ENCODE measurements at places on chromosomes 2 and 18.

DNA sequence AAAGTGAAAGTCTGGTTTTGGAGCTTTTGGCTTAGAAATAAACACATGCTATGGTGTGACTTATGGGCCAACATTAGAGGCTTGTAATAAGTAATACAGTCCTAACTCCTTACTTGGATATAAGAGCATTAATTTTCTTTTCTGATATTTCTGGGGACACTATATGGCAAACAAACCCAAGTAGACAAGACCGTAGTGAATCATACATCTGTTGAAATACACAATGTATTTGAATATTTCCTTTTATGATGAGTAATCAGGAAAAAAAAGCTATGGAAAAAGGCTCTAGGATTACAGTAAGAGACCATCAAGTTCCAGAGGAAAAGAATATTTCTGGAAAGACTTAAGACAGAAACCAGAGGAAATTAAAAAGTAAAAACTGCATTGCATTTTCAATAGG lies 146.0 kb upstream of the CYP26B1 start:
- no peak for DNase-seq

- DNase-seq = no peak
Measured at GRCh38 chr2:214005337-214005736, 405.5 kb upstream of the VWC2L start.

- no peak for DNase-seq
Measured at GRCh38 chr18:77505499-77505898, 255.9 kb downstream of the GALR1 start.

DNA sequence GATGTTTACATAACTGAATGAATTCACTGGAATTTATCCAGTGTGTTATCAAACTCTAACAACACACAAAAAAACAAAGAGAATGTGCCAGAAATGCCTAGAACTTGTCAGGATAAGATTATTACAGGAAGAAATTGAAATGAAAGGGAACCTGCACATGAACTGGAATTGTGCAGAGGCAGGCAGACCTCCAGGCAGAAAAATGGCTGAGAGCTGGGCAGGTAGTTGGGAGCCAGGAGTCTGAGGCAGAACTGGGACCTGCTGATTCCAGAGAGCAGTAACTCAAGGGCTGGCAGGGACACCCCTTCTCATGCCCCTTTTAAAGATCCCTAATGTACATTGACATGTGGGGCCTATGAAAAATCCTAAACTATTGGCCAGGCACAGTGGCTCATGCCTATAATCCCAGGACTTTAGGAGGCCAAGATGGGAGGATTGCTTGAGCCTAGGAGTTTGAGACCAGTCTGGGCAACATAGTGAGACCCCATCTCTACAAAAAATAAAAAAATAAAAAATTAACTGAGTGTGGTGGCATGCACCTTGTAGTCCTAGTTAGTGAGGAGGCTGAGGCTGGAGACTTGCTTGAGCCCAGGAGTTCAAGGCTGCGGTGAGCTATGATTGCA lies 674 bp upstream of the SP110 start:
- no peak for DNase-seq

- DNase-seq = no peak
Measured at GRCh38 chr2:164763431-164763830, 78.2 kb downstream of the COBLL1 start.

DNA sequence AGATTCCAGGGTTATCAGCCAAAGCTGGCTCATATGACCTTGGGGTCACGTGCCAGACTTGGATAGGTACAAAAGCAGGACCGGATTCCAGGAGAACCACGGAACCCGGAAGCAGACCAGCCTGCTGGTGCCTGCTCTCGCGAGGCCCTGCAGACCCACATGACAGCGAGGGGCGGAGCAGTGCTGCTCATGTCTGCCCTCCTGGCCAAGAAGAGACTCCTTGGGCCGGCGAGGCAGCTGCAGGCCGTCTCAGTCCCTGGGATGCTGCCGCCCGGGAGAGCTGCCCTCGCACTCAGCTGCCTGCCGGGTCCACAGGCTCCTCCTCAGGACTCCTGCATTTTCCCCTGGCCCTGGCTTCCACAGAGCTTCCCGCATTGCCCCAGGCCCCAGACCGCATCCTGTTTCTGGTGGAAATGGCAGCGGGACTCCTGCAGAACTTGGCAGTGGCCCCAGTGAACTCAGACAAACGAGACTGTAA lies 739.5 kb downstream of the SOCS6 start:
- DNase-seq = peak; percentile 69

- no peak for DNase-seq
Measured at GRCh38 chr2:101140978-101141655, 10.1 kb downstream of the TBC1D8 start.

DNA sequence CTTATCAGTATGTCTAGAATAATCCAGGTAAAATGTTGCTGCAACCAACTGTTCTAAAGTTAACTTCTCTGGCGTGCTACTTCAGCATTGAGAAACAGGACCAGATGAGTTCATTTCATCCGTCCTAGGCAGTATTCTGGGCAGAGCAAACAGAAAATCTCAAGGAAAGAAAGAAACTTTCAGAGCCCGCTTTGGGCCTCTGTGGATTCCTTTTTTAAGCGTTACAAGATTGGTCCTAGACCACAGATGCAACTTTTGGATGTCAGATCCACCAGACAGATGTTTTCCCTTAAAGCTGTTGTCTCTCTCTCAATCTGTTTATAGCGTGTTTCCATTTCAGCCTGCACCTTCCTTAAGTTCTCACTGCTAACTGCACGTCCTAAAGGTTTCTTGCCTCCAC lies 75.0 kb downstream of the BCL2 start:
- no peak for DNase-seq

DNA sequence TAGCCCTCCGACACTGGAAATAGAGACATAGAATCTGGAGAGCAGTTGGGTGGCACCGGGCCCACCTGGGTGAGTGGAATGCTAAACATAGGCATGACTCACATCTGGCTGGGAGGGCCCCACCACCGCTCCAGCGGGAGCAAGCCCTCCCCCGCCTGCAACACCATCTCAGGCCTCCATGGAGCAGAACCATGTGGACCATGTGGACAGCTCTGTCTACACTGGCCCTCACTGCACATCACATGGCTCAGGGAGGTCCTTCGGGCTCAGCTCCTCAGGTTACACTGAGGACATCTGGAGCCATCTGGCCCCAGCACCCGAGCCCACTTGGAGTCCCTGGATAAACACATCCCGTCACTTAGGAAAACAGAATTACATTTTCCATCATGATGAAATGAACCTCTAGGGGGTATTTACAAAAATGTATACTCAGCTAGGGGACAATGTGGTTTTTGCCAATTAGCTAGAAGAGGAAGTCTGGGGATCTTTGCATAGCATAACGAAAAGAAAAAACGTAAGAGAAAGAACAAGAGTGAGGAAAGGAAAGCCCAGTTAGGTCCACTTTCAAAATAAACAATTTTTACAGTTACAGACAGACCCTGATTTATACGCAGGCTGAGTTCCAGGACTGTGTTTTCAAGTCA lies 30.7 kb upstream of the MLPH start:
- DNase-seq = peak; percentile 47

DNA sequence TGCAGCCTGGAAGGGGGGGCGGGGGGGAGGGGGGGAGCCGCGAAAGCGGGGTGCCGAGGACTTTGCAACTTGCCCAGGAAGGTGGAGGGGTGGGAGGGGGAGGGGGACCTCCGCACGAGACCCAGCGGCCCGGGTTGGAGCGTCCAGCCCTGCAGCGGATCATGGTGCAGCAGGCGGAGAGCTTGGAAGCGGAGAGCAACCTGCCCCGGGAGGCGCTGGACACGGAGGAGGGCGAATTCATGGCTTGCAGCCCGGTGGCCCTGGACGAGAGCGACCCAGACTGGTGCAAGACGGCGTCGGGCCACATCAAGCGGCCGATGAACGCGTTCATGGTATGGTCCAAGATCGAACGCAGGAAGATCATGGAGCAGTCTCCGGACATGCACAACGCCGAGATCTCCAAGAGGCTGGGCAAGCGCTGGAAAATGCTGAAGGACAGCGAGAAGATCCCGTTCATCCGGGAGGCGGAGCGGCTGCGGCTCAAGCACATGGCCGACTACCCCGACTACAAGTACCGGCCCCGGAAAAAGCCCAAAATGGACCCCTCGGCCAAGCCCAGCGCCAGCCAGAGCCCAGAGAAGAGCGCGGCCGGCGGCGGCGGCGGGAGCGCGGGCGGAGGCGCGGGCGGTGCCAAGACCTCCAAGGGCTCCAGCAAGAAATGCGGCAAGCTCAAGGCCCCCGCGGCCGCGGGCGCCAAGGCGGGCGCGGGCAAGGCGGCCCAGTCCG lies 540 bp downstream of the SOX11 start:
- peak; percentile 81 for DNase-seq

DNA sequence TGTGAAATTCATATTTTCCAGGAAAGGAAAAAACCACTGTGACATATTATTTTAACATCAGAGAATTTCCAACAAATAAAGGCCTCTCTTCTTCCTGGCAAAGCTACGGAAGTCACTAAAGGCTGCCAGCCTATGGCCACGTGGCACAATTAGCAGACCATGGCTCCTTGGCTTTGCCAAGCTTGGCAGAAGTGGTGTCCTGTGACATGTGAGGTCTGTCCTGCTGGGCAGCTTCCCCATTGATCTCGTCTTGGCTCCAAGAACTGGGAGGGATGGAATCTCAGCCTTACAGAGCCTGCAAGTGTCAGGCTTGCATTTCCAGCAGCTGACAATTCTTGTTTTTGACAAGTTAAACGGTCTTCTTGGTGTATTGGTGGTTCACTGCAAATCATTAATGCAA lies 226.9 kb upstream of the THSD7B start:
- no peak for DNase-seq

DNA sequence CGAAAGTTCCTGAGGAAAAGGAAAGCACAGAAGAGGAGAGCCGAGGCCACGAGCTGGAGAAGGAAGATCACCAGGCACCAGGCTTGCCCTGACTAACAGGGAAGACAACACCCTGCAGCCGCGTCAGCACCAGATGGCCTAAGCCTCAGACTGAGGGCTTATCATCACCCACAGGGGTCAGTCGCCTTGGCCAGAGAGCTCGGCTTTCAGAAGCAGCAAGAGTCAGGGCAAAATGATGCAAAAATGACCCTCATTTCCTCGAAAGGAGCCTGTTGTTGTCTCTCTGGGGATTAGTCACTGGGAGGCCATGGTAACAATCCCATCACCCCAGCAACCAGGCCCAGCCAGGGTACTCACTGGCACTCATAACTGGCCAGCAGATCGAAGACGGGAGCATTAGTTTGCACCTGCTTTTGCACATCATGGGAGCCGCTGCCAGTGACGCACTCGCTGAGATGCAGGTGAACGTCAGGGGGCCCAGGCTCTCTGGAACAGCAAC lies 42.7 kb upstream of the ZFP36L2 start:
- peak; percentile 86 for DNase-seq

DNA sequence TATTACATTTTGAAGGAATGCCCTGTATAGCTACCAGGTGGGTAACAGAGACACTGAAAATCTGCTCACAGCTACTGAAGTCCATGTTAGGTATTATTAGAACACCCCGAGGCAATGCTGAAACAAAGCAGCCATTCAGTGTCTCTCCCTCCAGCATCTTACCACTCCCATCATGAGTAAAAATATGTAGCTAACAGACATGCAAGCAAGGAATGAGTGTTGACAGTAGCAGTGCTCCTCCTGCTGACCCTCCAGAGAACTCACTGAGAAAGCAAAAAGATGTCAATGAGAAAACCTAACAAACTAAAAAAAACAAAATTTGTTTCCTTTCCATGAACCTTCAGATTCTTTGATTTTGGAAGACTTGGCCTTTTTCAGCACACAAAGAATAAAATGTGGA lies 393.9 kb downstream of the LRRTM1 start:
- peak; percentile 73 for DNase-seq

- DNase-seq = no peak
Measured at GRCh38 chr2:60836491-60836890, 44.9 kb upstream of the REL start.

DNA sequence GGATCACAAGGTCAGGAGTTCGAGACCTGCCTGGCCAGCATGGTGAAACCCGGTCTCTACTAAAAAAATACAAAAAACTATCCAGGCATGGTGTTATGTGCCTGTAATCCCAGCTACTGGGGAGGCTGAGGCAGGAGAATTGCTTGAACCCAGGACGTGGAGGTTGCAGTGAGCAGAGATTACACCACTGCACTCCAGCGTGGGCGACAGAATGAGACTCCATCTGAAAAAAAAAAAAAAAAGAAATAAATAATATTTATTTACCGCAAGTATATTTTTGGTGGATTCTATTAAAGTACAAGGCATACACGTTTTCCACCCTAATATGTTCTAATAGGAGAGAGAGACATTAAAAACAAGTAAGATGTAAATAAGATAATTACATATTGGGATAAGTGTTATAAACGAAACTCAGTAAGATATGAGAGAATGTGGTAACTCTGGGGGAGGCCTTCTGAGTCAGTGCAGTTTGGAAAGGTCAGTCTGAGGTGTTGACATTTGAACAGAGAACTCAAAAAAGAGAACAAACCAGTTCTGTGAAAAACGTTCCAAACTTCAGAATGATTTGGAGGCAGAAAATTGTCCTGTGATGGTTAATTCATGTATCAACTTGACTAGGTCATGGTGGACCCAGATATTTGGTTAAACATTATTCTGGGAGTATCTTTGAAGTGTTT lies 8.8 kb upstream of the POLI start:
- DNase-seq = no peak

DNA sequence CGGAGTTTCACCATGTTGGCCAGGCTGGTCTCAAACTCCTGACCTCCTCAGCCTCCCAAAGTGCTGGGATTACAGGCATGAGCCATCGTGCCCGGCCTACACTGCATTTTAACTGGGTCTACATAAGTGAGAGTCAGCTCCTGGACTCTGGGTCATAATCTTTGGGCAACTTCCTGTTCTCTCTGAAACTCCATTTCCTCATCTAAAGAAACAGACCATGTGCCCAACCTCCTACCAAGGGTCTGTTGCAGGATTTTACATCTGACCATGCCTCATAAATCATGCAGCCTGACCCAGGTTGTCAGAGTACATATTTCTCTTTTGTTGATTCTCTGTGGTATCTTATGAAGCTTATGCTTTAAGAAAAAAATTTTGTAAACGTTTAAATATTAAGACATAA lies 280.4 kb downstream of the ALPK2 start:
- no peak for DNase-seq

GRCh38 chr2:43717322-43717721 lies 41.1 kb upstream of the C1GALT1C1L start:
- DNase-seq = no peak

GRCh38 chr2:109218087-109218791 lies 89.2 kb downstream of the SH3RF3 start:
- DNase-seq = no peak

DNA sequence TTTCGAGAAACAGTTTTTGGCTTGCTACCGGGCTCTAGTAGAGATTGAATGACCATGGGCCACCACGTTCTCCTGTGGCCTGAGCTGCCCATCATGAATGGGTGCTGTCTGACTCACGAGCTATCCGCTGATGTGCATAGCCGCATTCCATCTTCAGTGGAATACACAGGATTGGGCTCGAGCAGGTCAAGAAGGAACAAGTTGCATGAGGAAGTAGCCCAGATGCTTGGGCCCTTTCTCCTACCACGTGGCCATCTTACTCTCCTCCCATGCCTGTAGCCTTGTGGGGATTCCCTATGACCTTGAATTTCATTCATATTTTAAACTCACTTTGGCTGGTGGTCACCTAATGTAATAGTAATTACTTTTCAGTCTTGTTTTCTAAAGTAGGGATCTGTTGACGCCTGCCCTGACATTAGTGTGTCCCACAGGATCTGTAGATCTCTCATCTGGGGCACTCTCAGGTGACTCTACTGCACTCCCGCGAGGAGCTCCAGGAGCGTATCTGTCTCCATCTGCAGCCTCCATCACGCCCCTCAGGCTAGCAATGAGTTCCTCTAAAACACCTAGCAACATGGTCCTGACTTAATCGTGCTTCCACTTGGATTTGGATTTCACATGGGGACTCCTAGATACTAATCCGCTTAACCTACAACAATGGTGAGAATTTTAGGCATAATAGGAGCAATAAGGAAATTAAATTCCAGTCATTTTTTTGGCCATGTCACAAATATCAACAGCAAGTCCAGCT lies 67.8 kb downstream of the PSMG2 start:
- DNase-seq = peak; percentile 41

- no peak for DNase-seq
Measured at GRCh38 chr2:227450311-227450841, 21.6 kb upstream of the AGFG1 start.
